ENCODE measurements at places on chromosomes 6 and 20.

DNA sequence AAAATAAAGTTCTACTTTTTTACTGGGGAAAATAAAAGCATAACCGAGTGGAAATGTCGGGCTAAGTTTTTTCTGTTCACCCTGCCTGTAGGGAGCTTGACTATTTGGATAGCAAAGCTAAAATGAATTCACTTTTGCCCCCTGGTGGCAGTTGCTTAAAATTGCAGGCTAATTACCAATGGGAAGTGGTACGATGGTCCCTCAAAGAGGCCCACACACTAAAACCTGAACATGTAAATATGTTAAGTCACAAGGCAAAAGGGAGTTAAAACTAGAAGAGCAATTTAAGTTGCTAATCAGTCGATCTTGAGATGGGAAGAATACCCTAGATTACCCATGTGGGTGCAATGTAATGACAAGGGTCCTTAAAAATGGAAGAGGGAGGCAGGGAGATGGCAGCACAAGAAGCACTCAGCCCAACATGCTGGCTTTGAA, 916 bp upstream of the SUN5 start:
- peak; percentile 25 for DNase-seq

- DNase-seq, result no peak
Observed at GRCh38 chr6:30020626-30021025, 40.4 kb upstream of the POLR1H start.

DNA sequence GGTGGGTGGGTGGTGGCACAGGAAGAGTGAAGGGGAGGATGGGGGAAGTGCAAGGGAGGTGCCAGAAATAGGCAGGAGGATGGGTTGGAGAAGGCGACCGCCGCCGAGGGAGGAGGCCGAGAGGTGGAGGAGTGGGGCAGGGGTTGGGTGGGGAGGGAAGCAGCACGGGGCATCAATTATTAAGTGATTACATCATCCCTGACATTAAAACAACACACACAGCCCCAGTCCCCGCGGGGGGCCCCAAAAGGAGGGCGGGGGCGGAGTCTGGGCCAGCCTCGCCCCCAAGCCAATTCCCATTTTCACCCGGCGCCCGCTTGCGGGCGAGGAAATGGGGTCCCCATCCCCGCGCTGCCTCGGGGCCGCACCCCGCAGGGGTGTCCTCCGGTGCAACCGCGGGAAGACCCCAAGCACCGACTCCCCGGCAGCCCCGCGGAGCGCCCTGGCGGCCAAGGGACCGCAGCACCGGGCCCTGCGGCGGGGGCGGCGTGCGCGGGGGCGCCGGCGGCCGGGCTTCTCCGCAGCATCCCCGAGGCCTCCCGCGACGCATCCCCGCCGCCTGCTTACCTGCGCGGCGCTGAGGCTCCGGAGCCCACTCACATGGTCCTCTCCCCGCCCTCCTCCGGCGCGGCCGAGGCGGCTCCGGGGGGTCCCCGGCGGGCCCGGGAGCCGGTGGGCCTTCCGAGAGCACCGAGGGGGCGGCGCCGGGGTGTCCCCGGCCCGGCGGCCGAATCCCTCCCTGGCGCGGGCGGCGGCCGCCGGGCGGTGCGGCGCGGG, 663 bp downstream of the FYN start:
- DNase-seq, result peak; percentile 42

GRCh38 chr20:40462566-40462965, 226.5 kb downstream of the MAFB start:
- DNase-seq, result no peak

Data from fibroblast of mammary gland (primary cell).